Stomach (tissue), 19 donors: ENCODE measurements at places on chromosomes 6 and 20. TPM values are rescaled to one million over a fixed set of nuclear protein-coding genes. Genes with fewer than 3 reads are reported as not detected.

- no peak for DNase-seq
Observed at GRCh38 chr6:100432136-100432535, 32.6 kb downstream of the SIM1 start.

DNA sequence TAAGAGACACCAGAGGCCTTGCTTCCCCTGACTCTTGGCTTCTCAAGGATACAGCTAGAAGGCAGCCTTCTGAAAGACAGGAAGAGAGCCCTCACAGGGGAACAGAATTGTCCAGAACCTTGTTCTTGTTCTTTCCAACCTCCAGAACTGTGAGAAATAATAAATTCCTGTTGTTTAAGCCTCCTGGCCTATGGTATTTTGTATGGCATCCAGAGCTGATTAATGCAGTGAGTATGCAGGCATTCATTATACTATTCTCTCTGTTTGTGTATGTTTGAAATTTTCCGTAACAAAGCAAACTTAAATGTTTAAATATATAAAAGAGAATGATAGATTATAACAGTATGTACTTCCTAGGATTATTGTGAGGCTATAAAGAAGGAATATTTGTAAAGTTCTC is 903.4 kb upstream of the FLRT3 start:
- DNase-seq: no peak

Gene TSHZ2
- polyA plus RNA-seq: 4.7 TPM

GRCh38 chr20:46761566-46761965 is 52.1 kb downstream of the SLC2A10 start:
- no peak for DNase-seq

DNA sequence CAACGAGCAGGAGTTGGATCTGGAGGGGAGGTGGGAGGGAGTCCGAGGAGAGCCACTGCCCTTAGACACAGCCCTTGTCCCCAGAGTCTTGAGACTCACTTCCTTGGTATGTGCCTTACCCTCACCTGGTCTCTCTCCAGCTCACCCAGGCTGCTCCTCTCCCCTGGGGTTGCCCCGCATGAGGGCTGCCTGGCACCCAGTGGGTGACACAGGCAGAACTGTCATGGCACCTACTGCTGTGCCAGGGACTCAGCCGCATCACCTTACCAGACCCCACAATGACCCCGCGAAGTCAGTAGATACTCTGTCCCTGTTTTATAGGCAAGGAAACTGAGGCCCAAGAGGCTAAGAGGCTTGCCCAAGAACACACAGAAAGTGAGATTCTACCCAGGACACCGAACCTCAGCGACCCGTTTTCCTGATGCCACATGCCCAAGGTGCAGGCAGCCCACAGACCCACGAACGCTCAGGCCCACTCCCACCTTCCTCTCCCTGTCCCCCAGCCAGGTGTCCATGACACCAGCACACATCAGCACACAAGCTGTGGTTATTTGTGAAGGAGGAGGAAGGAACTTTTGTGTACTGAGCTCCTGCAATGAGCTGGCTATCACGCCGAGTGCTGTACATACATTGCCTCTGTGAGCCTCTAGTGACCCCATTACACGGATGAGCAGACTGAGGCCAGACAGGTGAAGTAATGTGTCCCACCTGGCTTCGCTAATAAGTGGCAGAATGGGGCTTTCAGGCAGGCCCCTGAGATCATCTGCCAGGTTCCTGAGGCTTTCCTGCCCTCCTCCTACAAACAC is 168.1 kb downstream of the GRM4 start:
- DNase-seq: no peak
